ENCODE measurements at places on chromosomes 5 and 9.

- no peak for DNase-seq
Measured at GRCh38 chr5:3122985-3123762, 371.7 kb upstream of the IRX2 start.

DNA sequence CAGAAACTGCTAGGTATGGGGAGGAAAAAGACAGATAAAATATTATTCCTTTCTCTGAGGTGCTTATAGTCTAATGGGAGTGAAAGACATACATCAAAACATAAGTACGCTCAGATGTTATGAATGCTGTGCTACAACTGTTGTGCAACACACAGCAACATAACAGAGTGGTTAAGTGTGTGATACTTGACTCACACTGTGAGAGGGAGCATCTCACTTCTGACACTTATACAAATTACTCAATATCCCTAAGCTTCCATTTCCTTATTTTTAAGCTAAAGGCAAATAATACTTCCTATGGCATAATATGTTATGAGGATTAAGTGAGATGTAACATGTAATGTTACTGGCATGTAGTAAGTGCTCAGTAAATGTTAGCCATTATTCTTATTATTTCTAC, 110.6 kb upstream of the FER start:
- no peak for DNase-seq

GRCh38 chr9:711761-712553, 129.5 kb upstream of the DMRT1 start:
- no peak for DNase-seq

GRCh38 chr9:2336055-2336454, 285.5 kb upstream of the VLDLR start:
- no peak for DNase-seq
